ENCODE measurements at places on chromosomes 3 and 15. TPM values are rescaled to one million over a fixed set of nuclear protein-coding genes. Genes with fewer than 3 reads are reported as not detected.

Gene PPP1R14D
- polyA plus RNA-seq, result not detected

Gene CACNA2D2
- 39.3 TPM for polyA plus RNA-seq

Gene SNTN
- 3.5 TPM for polyA plus RNA-seq

Gene LNP1
- polyA plus RNA-seq, result 5.7 TPM

Gene ZPLD1
- not detected for polyA plus RNA-seq

Gene TNNC1
- 0.71 TPM for polyA plus RNA-seq

Gene DUOXA2
- not detected for polyA plus RNA-seq

Gene FBXO40
- polyA plus RNA-seq, result 0.84 TPM

Gene ANO10
- 32.7 TPM for polyA plus RNA-seq

Gene GOLGA6L2
- polyA plus RNA-seq, result not detected

Gene SLC28A2
- not detected for polyA plus RNA-seq

Gene AMOTL2
- 10.5 TPM for polyA plus RNA-seq

Gene FMN1
- 0.91 TPM for polyA plus RNA-seq

Gene ERICH6
- not detected for polyA plus RNA-seq

Gene MASP1
- 1.0 TPM for polyA plus RNA-seq

Gene EFL1
- polyA plus RNA-seq, result 7.5 TPM

Gene C3orf62
- polyA plus RNA-seq, result 6.3 TPM

Gene STRIT1
- not detected for polyA plus RNA-seq

Gene ALDH1A3
- polyA plus RNA-seq, result 37.4 TPM

Gene NEDD4
- not detected for polyA plus RNA-seq

Gene CKMT1A
- 81.7 TPM for polyA plus RNA-seq

Data from Purkinje cell (primary cell).